ENCODE measurements at places on chromosomes 16 and 17. TPM values are rescaled to one million over a fixed set of nuclear protein-coding genes. Genes with fewer than 3 reads are reported as not detected.

GRCh38 chr17:68790931-68791330 is 164.3 kb downstream of the ABCA8 start:
- peak; percentile 61 for DNase-seq

Gene SSH2
- total RNA-seq, result 8.3 TPM

DNA sequence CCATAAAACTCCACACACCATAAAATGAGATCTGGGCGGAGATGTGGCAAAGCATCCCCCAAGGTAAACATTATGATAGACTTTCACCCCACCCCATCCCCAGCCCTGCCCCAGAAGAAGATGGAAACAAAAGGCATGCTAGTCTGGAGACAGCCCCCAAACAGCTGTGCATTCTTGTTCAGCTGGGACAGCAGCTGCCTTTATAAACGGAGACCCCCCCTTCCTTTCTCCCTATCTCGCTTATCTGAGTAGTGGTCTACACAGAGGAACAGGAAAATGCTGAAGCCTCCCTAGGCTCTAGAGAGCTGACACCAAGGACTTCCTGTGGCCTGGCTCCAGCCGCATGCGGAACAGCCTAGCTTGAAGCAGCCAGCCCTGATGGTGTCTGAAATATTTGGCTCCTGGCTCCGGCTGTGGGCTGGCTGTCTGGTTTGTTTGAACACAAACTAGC is 190.3 kb upstream of the ANKFN1 start:
- DNase-seq, result no peak

DNA sequence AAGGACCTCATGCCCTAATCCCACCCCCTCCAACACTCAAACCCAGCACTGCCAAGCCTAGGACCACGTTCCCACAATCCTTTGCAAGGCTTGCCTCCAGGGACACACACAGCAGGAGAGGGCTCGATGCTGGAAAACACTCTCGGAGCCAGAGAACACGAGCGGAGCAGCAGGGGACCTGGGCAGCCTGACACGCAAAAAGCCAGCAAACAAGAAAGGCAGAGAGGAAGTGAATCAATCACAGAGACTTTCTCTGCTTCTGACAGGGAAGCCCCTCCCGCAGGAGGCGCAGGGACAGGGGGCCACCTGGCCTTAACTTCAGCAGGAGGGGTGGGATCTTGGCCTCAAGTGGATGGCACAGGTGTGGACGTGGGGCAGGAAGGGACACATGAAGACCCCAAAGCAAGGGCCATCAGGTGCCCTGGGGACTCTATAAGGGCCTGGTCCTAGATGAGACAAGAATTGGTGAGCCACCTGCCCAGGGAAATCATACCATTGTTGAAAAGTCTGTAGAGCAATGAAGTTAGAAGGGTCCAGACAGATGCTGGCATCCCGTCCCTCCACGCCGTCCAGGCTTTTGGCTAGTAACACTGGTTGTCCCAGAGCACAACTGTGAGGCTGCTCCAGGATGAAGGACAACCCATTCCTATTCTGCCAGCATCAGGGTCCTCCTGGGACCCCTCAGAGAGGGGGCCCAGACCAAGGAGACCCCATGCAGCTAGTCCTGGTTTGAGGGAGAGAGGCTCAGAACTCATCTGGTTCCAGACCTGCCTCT is 2.2 kb downstream of the SDK2 start:
- no peak for DNase-seq

DNA sequence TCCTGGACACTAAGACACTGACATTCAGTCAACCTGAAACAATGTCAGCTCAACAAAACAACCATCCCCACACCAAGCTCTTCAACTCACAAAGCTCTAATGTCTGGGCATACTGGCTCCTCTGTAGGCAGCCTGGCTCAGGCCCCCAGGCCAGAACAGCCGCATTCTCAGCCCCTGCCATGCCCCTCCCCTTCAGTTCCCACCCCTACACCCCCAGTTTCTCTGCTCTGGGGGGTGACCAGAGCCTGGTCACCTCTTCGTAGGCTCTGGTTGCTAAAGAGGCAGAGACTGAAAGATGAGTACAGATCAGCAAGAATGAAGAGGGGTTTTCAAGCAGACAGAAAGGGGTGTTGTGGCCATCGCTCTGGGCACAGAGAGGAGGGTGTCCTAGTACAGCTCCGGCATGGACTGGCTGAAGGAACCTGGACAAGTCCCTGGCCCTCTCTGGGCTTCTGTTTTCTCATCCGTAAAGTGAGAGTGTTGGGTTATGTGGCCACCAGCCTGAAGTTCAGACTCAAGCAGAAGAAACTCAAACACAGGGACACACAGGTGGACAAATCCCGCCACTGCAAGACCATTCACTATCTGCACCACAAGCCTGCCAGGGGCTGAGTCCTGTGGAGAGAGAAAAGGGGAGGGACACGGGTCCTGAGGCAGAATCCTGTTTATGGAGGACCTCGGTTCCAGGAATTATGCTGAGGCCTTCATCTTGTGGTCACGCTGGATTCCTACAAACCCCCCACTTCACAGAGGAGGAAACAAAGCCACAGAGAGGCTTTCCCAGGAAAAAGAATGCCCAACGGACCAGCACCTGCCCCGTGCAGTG is 987 bp upstream of the SLC4A1 start:
- no peak for DNase-seq

Gene TEDC2
- total RNA-seq, result 8.3 TPM

GRCh38 chr16:13178318-13178717 is 276.9 kb downstream of the SHISA9 start:
- no peak for DNase-seq

DNA sequence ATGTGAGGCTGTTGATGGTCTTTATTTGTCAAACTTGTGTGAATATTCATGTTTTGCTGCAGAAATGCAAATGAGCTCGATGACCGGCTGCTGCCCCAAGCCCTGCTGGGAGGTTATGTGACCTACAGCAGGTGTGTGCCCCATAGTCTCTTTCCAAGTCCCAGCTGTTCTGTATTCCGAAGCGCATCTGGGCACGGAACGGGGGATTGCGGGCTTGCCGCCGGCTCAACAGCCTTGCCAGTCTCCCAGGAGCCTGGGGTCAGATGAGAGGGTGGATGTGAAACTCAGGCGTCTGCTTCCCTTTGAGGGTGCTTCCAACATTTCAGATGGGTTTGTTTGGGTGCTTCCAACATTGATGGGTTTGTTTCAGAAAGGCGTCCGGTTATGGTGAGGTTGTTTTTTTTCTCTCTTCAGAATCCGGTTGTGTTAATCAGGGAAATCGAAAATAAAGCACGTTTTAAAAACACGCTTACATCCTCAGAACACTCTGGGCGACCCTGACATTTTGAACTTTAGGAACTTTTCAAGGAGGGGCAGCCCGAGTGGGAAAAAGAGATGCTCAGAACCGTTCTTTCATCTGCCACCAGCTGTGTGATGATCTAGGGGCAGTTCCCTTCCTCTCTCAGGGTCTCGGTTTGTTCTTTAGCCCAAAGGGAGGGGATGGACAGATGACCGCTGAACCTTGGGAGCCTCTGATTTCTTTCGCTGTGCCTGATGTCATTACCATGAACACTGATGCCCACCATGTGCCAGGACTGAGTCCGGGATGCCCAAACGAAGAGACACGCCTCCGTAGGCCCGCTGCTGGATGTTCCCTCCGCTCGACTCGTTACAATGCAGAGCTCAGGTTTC is 47.8 kb upstream of the AMZ2 start:
- no peak for DNase-seq

DNA sequence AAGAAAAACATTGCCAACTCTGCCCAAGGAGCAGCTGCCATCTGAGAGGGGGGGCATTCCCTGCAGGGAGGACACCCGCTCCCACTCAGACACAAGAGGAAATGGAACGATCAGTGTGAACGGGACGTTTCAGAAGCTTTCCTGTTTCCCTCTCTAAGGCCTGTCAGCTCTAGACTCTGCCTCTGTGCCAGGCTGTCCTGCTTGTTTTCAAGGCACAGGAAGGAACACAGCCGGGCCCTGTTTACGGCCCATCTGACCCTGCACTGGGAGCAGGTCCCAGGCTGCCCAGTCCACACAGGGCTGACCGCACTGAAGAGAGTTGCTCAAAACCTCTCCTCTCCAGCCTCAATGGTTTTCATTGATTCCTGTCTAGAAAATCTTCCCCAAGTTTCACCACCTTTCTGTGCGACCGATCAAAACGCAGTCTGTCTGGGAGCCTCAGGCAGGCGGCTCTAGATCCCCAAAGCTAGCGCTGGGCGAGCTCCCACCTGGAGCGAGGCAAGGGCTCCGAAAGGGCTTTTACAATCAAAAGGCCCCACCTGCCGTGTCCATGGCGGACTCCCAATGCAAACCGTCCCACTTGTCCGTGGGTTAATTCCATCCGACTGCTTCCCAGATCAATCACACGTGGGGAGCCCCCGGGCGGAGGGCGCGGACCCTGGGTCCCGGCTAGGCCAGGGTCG is 1.5 kb downstream of the PIEZO1 start:
- DNase-seq, result peak; percentile 61

DNA sequence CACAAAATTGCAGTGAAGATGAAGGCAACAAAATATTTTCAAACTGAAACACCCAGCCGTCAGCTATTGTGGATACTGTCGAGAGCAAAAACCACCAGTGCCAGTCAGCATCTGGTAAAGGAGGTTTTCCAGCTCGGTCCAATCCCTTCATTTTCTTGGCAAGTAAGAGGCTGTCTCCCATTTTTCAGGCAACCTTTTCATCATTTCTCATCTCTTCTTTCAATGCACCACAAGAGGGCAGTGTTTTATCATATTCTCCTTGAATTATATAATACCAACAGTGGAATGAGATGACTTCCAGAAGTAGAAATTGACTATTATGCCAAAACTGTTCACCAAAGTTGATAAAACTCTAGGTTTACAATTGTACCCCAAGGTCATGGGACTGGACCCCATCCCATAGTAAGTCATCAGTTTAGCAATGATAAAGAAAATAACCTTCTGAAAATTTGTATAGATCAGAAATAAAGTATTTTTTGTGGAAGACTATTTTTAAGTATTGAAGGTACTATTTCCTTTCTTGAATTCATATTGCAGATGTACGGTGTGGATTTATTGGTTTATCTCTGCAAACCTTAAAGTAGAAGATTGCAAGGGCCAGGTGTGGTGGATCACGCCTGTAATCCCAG is 16.8 kb downstream of the NQO1 start:
- peak; percentile 81 for DNase-seq

Gene MILR1
- total RNA-seq, result 11.7 TPM

GRCh38 chr16:4691666-4692412 is 1.5 kb upstream of the NUDT16L1 start:
- DNase-seq, result no peak

- no peak for DNase-seq
Observed at GRCh38 chr17:50350733-50351132, 4.8 kb downstream of the XYLT2 start.

DNA sequence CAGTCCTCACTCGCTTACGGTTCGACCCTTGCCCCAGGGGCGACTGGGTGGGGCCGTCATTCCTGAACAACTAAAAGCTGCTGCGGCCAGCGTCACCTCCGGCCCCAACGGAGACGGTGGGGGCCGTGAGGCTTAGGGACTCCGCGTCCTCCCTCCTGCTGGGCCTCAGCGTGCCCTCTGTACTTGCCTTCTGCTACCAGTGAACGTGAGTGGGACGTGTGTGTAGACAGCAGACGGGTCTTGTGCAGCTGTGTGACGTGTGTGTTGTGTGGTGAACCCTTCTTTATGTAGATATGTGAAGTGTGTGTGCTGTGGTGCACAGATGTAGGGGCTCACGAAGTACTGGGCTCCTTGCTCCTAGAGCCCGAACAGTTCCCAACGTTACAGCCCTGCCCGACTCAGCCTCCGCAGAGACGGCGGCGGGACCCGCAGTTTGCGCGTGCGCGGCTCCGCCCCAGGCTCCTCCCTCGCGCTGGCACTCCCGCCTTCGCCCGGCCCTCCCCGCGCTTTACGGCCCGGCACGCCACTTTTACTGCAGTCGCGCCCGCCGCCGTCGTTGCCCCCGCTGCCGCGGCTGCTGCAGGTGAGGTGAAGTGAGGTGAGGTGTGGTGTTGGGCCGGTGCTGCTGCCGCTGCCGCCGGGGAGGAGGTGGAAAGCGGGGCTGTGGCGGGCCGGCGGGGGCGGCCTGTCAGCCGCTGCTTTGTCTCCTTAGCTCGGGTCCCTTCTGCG is at the start of gene PHAF1:
TSS of gene PHAF1 (plus strand) at position 535 of the 729 bp plus-strand sequence. CDS start 235 bp downstream, outside the sequence.
- DNase-seq, result peak; percentile 95
